ENCODE measurements at places on chromosomes 6 and 20. TPM values are rescaled to one million over a fixed set of nuclear protein-coding genes. Genes with fewer than 3 reads are reported as not detected.

Gene RMND1
- 33.7 TPM for total RNA-seq

Gene THBS2
- 15.8 TPM for total RNA-seq

Gene TOX2
- total RNA-seq: 0.31 TPM

Gene AKAP7
- 212 TPM for total RNA-seq

Gene PXDC1
- 11.1 TPM for total RNA-seq

Gene GSTA3
- not detected for total RNA-seq

Data from occipital lobe (tissue), 3 donors.